A549 treated with CpdA at 1 μM for 4 hours (cell line): ENCODE measurements at places on chromosomes 16 and 17. TPM values are rescaled to one million over a fixed set of nuclear protein-coding genes. Genes with fewer than 3 reads are reported as not detected.

The IL17C gene
- not detected in 5 replicates for total RNA-seq

The DBNDD1 gene
- total RNA-seq, result 47.6 to 60.8 TPM (median 57.9 TPM) in 5 replicates

The CLEC3A gene
- total RNA-seq, result not detected in 5 replicates

The TP53TG3C gene
- total RNA-seq, result 0.11 to 0.59 TPM in 2 of 5 replicates, not detected in the others

The XYLT1 gene
- total RNA-seq, result 0.61 to 0.90 TPM (median 0.68 TPM) in 5 replicates

The MFAP4 gene
- 0.07 TPM in 1 of 5 replicates, not detected in the others for total RNA-seq

The CDH8 gene
- 0.38 to 0.70 TPM (median 0.51 TPM) in 5 replicates for total RNA-seq

The SLC16A11 gene
- total RNA-seq, result not detected in 5 replicates

The TPPP3 gene
- 8.4 to 13.5 TPM (median 11.8 TPM) in 5 replicates for total RNA-seq

The AMZ2 gene
- total RNA-seq, result 108 to 115 TPM (median 110 TPM) in 5 replicates
